ENCODE measurements at places on chromosomes 1 and 21.

DNA sequence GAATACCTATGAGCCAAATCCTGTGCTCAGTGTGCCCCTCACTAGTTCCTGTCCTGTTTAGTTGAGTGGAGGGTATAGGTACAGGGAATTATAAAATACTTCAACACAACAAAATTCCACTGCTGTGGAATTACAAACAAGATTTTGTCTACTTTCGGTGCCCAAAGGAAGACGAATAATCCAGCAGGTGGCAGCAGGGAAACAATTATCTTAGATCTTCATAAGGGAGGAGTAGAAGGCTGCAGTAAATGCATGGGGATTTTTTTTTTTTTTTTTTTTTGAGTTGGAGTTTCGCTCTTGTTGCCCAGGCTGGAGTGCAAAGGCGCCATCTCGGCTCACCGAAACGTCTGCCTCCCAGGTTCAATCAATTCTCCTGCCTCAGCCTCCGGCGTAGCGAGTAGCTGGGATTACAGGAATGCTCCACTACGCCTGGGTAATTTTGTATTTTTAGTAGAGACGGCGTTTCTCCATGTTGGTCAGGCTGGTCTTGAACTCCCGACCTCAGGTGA, 2.0 kb upstream of the PIP5K1A start:
- H3K36me3 ChIP-seq, result no peaks in the 10 kb centered on the region
- peak overlapping the region; percentile 89 for H3K27ac ChIP-seq
- H3K4me3 ChIP-seq, result peak overlapping the region; percentile 20

GRCh38 chr1:115091572-115091971, 2.3 kb upstream of the TSPAN2 start:
- H3K27ac ChIP-seq, result peak overlapping the region; percentile 16
- no peaks in the 10 kb centered on the region for H3K36me3 ChIP-seq
- ATAC-seq, result no peak
- no peaks in the 10 kb centered on the region for H3K4me1 ChIP-seq

- no peak for ATAC-seq
- H3K4me1 ChIP-seq, result no peaks in the 10 kb centered on the region
- H3K27ac ChIP-seq, result no peak overlapping the region
- peaks cover 32% of the 10 kb centered on the region for H3K27me3 ChIP-seq
These were observed 16.1 kb downstream of the EBNA1BP2 start for GRCh38 chr1:43156026-43156425.

GRCh38 chr1:1678581-1679380, 13.8 kb downstream of the SLC35E2B start:
- no peak overlapping the region for H3K4me3 ChIP-seq
- no peak for ATAC-seq
- peak overlapping the region; percentile 19 for H3K27ac ChIP-seq
- H3K27me3 ChIP-seq, result no peaks in the 10 kb centered on the region

- no peak for ATAC-seq
- peak overlapping the region; percentile 27 for H3K27ac ChIP-seq
- H3K36me3 ChIP-seq, result no peaks in the 10 kb centered on the region
- H3K4me3 ChIP-seq, result no peak overlapping the region
- H3K27me3 ChIP-seq, result no peaks in the 10 kb centered on the region
- H3K4me1 ChIP-seq, result peaks cover 37% of the 10 kb centered on the region
These were observed 11.2 kb downstream of the MYOC start for GRCh38 chr1:171641076-171641864.

DNA sequence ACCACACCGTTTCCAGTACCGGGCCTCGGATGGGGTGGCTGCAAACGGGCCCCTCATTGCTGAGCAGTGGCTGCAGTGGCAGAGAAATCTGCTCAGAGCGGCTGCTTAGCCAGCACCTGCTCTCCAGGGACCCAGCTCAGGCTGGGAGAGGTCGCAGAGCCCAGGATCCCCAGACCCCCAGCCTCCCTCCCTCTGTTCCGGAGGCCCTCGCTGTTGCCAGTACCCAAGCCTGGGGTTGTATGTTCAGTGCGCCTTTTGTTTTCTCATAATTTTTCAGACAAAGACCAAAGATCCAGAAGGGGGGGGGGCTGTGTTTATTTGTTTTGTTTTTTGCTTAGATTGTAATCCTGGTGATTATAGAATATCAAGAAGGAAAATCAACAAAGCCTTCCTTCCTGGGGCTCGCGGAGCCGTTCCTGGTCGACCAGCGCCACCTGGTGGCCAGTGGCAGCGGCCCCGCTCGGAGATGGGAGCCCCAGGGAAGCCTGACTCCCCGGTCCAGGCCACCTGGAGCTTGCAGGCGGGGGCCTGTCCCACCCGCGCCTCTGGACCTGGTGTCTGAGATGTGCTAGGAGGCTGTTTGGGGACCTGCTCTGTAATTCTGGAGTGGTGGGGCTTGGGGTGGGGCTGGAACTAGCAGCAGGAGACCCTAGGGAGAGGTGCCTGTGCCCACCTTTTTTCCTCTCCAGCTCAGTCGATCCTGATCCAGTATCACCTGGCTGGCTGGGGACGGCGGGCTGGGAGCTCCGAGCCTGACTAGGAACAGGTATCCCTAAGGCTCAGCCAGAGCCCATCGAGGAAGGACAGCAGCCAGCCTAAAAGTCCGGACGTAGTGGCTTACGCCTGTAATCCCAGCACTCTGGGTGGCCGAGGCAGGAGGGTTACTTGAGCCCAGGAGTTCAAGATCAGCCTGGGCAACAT, 123.9 kb upstream of the VAMP3 start:
- ATAC-seq, result peak; percentile 40
- no peaks in the 10 kb centered on the region for H3K36me3 ChIP-seq

DNA sequence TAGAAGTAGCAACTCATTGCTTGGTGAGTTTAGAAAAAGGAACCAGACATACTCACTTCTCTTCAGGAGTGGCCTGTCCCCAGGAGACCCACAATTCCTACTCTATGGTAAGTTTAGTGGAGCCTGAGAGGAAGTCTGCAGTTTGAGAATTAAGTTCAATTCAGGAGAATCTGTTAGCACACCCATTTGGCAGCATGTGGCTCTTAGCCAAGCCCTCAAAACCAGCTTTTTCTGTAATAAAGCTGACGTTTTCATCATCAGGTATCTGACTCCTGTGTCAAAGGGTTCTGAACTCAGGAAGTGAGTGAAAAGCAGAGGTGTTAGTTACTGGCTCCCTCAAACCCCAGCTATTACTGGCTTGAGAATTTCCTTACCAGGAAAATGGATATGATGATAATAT, 20.4 kb upstream of the RGS16 start:
- no peak overlapping the region for H3K27ac ChIP-seq
- H3K4me3 ChIP-seq, result no peak overlapping the region

GRCh38 chr1:62962901-62963776, 179.2 kb downstream of the ATG4C start:
- no peak overlapping the region for H3K4me3 ChIP-seq
- no peaks in the 10 kb centered on the region for H3K36me3 ChIP-seq
- H3K4me1 ChIP-seq, result no peaks in the 10 kb centered on the region

- H3K36me3 ChIP-seq, result no peaks in the 10 kb centered on the region
- H3K27me3 ChIP-seq, result no peaks in the 10 kb centered on the region
- no peaks in the 10 kb centered on the region for H3K4me1 ChIP-seq
- H3K27ac ChIP-seq, result peak overlapping the region; percentile 48
- ATAC-seq, result peak; percentile 48
These were observed 45.3 kb upstream of the SIPA1L2 start for GRCh38 chr1:232675260-232675659.

Measured in gastroesophageal sphincter (tissue), 4 donors.